ENCODE measurements at places on chromosomes 2 and 18. TPM values are rescaled to one million over a fixed set of nuclear protein-coding genes. Genes with fewer than 3 reads are reported as not detected.

- DNase-seq = no peak
These were observed 1000.2 kb downstream of the TDRD15 start for GRCh38 chr2:22124003-22124402.

- DNase-seq = no peak
These were observed 495.7 kb upstream of the SMIM21 start for GRCh38 chr18:75923169-75923568.

DNA sequence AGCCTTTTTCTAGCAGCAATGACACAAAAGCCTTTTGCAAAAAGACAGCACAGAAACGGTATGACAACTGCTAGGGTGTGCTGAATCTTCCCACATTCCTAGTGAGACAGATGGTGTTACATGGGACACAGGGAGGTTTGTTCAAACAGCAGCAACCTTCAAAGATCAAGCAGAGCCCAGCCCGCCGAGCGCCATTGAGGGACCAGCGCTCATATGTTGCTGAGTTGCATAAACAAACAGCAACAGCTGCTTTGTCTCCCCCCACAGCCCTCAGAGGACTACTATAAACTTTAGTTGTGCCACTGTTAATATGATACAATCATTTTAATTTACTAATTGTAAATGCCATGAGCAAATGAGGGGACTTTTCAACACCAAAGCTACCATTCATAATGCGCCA is 117.7 kb downstream of the ZEB2 start:
- no peak for DNase-seq

DNA sequence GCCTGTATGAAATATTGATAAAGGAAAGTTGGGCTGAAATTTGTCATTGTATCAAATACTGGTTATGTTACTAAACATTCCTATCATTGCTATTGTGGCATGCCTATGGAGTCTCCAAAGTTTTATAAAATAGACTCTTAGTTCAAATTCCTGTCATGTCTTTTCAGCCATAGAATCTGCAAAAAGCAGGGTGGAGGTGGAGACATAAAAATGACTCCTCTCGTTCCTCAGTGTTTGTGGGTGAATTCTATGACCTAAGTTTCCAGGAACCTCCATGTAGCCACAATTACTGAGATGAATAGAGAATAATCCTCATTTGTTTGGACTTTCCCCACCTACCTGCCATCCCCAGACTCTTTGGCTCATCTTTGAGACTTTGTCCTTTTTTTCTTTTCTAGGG is 326.3 kb upstream of the ETAA1 start:
- DNase-seq = no peak

GRCh38 chr2:174028935-174029334 is 63.8 kb upstream of the SP3 start:
- DNase-seq = no peak

- no peak for DNase-seq
These were observed 170.6 kb downstream of the SLC8A1 start for GRCh38 chr2:40281021-40281940.

- DNase-seq = no peak
These were observed 37.7 kb downstream of the FBXO48 start for GRCh38 chr2:68429311-68429826.

- DNase-seq = no peak
These were observed 147.8 kb downstream of the EXOC6B start for GRCh38 chr2:72678024-72678423.

The DSG4 gene
- total RNA-seq = not detected

The CCDC74A gene
- total RNA-seq = 7.1 TPM

The DSC2 gene
- not detected for total RNA-seq

GRCh38 chr2:52269696-52270485 is 1238.0 kb upstream of the NRXN1 start:
- DNase-seq = no peak

- no peak for DNase-seq
These were observed 6.2 kb upstream of the GKN1 start for GRCh38 chr2:68968221-68968620.

The OXER1 gene
- 0.54 TPM for total RNA-seq

DNA sequence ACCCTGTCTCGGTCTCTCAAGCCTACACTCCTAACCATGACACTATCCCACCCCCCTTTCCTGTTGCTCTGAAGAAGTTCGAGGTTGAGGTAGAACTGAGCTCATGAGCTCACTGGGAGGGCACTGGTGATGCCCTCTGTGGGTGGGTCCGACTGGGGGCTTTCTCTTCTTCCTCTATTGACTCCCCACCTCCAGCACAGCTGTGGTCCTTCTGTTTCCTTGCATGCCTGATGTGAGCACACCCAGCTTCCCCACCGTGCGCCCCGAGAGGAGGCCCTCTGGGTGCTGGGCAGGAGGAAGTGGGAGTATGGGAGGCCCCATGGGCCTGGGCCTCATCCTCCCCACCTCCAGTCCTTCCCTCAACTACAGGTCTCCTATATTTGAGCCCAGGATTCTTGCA is 20.9 kb downstream of the SPEG start:
- DNase-seq = no peak

DNA sequence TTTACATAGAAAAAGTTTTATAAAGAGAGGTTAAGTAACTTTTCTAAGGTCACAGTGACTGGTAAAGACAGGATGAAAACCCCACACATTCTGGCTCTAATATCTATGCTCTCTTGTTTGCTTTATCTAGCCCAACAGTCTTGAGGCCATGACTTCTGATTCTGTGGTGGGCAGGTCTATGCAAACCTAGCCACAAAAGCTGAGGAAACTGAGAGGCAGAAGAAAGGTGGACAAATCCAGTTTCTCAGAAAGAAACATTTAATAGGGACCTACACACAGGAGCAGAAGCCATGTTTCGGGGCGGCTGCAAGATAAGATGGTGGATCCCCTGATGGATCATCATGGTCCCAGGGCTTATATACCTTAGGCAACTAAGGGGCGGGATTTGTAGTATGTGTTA is 21.8 kb downstream of the HSPD1 start:
- DNase-seq = no peak

The TAF1B gene
- total RNA-seq = 28.8 TPM

The DSG3 gene
- total RNA-seq = not detected

DNA sequence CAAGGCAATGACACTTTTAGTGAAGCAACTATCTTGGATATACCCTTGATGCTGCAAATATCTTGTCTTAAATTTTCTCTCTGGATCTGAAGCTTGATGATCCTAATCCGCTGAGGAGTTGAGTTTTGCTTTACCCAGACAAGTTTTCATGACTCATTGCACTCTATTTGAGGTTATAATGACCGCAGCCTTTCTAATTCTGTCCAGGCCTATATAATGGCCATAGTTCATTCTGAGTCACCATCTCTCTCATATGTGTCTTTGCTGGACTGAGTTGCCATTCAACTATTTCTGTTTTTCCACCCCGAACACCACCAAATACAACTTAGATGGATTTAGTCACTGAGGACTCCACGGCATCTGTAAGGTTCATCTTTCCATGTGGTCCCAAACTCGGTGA is 802.1 kb upstream of the FAM98A start:
- no peak for DNase-seq

- DNase-seq = no peak
These were observed 147.8 kb downstream of the TMEM18 start for GRCh38 chr2:529424-529823.

The CCL20 gene
- total RNA-seq = 5.3 TPM

DNA sequence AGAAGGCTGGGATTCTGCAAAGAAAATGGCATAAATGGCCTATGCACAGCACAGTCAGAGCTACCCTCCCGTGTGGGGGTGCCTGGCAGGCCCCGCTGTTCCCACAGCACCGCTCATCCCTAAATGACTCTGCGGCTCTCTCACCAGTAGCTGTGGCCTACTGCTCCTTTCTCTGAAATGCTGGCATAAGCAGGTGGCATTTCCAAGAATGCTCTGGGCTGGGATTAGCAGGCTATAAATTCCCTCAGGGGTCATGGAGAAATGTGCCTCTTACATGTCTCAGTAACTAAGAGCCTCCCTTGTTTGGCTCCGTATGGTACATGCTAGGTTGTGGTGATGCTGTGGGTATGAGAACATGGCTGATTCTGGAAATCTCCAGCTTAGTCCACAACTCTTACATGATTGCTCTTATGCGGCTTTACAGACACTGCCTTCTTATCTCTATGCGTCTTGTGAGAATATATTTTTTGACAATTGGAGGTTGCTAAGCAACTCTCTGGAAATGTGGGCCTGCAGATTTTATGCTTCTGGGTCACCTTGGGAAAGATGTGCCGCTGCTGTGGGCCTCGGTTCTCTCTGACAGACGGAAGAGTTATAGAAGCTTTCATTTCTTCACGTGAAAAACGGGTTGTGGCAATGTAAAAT is 80.3 kb upstream of the GATA6 start:
- no peak for DNase-seq

GRCh38 chr2:128642316-128642715 is 323.6 kb upstream of the HS6ST1 start:
- DNase-seq = no peak

The KLHL30 gene
- total RNA-seq = not detected

The VAMP8 gene
- 119 TPM for total RNA-seq

The TNFRSF11A gene
- total RNA-seq = 0.82 TPM

GRCh38 chr18:75200605-75201280 is 8.2 kb downstream of the PTGR3 start:
- DNase-seq = no peak

The ITSN2 gene
- 48.7 TPM for total RNA-seq

- DNase-seq = no peak
These were observed 72.9 kb downstream of the TMEM182 start for GRCh38 chr2:102834523-102835273.

DNA sequence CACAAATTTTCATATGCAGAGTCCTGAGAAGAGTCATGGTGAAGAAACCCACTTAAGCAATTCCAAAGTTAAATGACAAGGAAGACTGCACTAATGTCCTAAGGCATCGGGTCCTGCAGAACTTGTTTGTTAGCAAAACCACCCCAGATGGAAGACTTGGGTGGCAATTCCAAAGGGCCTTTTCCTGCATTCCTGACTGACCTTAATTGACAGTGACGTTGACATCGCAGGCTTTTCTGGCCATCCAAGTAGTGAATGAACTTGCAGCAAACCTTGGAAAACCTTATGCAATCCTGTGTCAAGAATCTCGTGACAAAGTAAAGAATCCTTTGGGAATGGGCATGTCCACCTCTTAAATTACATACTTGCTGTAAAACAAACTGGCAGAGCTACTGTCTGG is 112.5 kb upstream of the SH3BP4 start:
- DNase-seq = no peak

The UPP2 gene
- total RNA-seq = not detected

The LIMS2 gene
- 8.1 TPM for total RNA-seq

DNA sequence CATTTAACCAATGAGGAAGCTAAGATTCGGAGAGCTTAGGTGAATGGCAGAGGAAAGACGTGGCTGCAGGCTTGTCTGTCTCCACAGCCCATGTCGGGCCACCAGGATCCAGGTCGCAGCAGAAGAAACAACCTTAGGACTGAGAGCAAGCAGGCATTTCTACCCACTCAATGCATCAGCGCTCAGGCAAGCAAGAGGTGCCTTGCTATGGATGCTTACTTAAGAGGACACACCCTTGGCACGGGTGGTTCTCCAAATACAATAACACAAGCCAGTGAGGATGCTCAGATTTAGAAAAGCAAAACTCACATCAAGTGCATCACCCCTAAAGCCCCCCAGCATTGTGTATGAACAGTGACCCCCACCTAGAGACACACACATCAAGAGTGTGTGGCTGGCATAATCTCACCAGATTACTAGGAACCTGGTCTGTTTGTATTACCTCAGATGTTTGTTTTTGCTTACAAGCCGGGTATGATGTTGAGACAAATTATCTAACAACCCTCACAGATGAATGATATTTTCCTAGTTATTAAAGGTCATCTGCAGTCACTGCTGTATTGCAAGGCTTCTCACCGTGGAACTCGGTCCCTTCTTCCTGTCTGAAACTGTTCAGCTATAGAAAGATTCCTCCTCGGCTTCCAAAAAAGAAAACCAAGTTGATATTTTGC is 34.2 kb upstream of the NPAS2 start:
- DNase-seq = no peak

DNA sequence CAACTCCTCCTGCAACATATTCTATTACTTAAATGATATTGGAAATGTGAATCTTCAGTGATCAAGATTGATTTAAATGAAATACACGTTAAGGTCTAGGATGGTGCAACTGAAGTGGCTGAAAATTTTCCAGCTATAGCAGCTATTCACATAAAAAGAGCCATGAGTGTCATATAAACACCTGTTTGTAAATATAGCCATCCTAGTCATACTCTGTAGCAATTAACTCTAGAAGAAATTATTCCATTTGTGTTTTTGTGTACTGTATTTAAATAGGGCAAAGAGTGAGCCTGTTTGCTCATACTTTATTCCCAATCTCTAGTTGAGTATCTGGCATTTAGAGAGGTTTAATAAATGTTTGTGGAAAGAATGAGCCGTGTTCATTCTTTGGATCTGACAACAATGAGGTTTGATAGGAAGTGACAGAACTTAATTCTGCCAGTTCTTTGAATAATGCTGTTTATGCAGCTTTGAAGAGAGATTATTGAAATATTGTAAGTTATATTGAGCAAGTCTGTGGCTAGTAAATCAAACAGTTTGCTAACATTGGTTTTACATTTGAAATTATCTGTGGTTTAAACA is 49.7 kb downstream of the BABAM2 start:
- no peak for DNase-seq

- DNase-seq = no peak
These were observed 877.6 kb downstream of the SLC4A3 start for GRCh38 chr2:220504938-220505503.

GRCh38 chr2:231187736-231188505 is 10.5 kb upstream of the ARMC9 start:
- DNase-seq = no peak

DNA sequence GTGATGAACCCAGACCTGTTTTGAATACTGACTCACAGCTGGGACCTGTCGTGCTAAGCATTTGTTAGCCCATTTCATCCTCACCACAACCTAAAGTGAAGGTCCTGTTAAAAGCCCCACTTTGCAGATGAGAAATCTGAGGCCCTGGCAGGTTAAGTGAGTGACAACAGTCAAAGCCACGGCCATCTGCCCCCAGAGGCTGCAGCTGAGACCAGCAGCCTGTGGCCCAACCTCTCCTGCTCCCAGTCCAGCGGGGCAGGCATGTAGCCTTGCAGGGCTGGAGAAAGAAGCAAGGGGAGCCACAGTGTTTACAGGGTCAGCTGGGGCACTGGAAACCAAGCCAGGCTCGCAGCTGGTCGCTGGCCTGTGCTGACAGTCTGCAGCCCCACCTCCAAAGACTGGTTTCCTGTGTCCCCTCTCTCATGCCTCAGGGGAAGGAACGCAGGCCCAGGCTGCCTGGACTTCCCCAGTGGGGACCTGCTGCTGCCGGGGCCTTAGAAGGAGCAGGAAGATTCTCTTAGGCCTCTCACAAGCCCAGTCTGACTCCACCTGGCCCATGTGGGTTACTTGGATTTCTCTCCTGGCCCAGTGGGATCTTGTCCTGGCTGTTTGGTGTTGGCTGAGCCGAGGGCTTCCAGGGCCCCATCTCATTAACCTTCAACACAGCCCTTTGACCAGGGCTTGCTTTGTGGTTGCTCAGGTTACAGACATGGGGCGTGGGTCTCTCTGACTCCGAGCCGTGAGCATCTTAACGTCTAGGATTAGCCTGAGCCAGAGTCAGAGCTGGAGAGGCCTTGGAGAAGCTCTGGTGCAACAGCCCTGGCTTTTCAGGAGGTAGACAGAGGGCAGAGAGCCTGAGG is 1.7 kb downstream of the INPP5D start:
- peak; percentile 40 for DNase-seq
